Activated CD4-positive, alpha-beta T cell treated with anti-CD3 and anti-CD28 coated beads, Interleukin-10, Interleukin-2, amounts not matched to agents 100 ng/mL and 50 ng/mL, durations not matched to agents 16 hours and 8 hours (primary cell): ENCODE measurements at places on chromosomes 7 and 10.

GRCh38 chr10:13105184-13105583, 5.2 kb downstream of the OPTN start:
- peak; percentile 13 for DNase-seq

DNA sequence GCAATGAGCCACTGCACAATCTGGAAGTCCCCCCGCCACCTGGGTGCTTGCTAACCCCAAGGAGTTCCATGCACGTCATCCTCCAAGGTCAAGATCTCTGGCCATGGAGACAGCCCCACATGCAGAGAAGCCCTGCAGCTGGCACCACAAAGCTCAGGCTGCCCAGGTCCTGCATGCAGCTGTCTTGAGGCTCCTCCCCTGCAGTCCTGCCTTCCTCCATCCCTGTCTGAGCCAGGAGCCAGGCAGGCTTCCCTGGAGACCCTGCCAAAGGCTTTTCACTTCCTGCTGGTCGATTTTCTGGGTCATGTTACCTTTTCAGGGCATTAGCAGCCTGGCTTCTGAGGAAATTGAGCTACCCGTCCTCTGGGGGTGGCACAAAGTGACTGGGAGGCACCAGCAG, 12.5 kb upstream of the TMEM72 start:
- no peak for DNase-seq

- no peak for DNase-seq
Observed at GRCh38 chr10:28020993-28021982, 22.4 kb upstream of the ODAD2 start.

GRCh38 chr7:30041526-30042269, 13.5 kb downstream of the PLEKHA8 start:
- no peak for DNase-seq

DNA sequence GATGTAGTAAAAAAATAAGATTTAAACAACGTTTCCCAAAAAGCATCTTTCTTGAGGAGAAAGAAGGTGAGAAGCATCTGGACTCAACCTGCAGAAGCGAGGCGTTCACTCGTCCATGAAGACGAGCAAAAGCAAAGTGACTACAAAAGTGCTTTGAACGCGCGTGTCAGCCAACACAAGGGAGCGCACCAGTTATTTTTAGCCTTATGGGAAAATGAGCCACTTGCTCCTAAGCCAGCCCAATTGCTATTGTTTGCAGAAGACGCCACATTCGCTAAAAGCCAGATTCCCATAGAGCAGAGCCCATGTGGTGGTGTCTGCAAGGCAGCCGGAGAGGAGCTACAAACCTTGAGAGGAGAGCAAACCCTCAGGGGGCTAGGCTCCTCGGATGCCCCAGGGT, 122.5 kb downstream of the FAM53B start:
- no peak for DNase-seq

DNA sequence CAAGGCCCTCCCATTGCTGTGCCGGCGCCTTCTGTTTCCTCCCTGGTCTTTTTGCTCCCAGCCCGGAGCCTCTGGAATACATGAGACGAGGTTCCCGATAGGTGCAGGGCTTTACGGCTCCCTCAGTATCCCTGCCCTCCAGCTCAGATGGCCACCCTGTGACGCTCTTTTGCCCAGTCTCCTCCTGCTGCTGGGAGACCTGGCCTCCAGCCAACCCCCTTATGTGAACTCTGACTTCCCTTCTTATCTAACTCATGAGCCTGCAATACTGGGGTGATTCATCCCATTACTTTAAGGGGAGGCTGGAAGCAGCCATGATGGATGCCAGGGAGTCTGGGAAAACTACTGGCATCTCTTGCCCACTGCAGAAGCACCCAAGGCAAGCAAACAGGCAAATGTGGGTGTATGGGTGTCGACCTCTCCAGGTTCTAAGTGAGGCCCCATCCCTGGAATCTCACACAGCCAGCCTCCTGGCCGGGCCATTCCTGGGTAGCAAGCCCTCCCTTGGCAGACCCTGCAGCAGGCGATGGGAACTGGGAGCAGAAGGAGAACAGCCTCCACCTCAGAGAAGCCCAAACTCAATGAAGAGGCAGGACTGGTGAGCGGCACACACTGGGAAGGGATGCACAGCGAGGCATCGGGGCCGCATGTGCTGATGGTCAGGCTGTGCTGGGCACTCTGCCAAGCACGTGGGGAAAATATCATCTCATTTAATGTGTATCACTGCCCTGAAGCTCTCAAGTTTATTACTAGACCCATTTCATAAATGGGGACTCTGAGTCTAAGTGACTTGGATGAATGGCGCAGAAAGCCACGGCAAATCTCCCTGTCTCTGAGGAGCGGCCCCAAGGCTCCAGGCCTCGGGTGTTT, 97.5 kb downstream of the FAM53B start:
- no peak for DNase-seq

- DNase-seq = no peak
Observed at GRCh38 chr10:61669849-61670248, 7.1 kb downstream of the CABCOCO1 start.

- no peak for DNase-seq
Observed at GRCh38 chr10:125001313-125002046, 59.6 kb downstream of the ZRANB1 start.

DNA sequence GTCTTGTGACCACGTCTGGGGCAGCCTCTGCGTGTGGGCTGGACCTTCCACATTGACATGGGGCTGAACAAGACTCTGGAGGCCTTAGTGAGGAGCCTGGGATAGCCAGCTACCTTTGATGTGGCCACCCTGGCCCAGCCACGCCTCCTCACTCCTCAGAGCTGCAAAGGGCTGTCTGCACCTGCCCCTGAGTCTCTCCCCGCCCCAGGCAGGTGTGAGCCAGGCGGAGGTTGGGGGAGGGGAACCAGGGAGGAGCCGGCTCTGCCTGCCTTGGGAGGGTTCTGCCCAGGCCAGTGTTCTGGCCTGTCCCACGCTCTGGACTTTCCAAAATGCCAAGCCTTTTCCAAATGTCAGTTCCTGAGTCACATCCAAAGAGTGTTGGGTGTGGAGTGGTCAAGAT, 72.2 kb downstream of the GTF2IRD1 start:
- DNase-seq = no peak

DNA sequence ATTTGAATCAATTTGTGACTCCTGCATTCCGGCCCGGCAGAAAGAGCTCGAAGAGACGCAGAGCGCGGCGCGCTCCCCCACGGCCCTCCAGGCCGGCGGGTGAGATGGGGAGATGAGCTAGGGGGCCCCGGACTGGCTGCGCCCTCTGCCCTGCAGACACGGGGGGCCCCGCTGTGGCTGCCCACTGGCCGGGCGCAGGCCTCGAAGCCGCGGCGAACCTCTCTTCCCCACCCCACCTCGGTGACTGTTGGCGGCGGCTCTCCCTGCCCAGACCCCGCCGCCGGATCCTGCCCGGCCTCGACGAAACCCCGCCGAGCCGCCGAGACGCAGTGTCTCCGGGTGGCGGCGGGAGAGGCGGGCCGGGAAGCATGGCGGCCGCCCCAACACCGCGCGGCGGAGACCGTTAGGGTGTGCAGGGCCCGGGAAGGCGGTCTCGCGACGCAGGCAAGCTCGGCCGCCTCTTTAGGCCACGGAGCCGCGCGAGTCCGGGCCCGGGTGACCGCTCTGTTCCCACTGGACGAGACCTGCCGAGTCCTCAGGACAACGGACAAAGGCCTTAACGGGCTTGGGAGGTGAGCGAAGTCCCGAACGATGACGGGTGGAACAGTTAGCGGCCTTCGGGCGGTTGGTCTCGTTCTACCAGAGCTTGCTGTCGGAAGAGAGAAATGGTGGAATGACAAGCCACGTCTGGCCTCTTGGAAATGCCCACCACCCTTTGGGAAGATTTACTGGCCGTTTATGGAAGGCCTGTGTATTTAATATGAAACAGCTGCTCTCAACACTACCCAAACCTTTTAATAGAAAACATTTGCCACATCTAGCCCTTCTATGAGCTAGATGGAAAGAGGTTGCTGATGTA, 24.3 kb downstream of the NUP42 start:
- DNase-seq = no peak

- no peak for DNase-seq
Observed at GRCh38 chr7:142365410-142365842, 107.6 kb upstream of the PRSS58 start.

DNA sequence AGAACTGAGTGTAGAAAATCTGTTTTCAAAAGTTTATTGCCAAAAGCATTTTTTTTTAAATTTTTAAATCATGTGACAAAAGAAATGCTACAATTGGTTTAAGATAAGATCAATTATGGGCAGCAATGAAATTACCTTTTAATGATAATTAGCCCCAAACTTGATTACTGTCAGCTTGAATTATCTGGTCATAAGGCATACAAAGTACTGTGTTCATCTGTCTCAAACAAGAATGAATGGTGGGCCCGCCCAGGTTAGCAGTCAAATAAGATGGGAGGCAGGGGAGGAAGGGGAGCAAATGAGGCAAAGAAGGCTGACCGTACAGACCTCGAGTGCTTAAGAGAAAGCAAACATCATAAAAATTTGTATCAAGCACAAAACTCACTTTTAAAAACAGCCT, 68.1 kb downstream of the JAZF1 start:
- no peak for DNase-seq

DNA sequence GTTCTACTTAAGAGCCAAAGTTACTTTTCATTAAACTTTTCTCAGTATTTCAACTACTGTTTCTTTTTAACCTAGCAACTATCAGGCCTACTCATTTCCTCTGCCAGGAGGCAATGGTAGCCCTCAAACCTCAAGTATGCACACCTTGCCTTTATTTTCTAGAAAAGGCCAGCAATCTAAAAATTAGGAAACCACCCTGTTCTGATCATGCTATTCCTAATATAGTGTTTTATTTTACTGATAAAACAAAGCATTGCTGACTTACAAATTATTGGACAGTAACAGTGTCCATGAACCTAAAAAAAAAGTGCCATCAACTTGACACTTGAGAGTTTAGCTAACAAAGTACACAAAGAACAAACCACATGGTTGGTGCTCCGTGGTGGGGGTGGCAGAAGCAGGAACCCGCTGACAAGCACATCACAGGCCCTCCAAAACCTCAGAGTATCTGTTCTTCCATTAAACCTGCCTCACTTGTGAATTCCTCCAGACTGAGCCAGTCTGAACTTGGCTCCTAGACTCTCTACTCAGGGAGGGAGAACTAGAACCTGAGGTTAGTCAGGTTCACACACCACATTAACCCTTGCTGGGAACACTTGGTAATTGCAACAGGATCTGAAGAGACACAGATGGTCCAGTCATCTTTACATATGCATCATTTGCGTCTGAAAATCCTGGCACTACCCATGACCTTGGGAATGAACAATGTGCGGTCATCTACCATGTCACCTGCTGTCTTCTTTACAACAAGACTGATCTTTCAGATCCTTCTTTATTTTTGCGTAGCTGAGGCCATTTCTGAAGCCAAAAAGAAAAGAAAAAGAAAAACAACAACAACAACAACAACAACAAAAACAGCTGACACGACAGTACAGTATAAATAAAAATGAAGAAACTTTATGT, 31.9 kb downstream of the PIP4K2A start:
- peak; percentile 80 for DNase-seq

GRCh38 chr7:141999058-141999623, 3.5 kb downstream of the MGAM start:
- DNase-seq = no peak

GRCh38 chr10:61068471-61068870, 124.5 kb upstream of the RHOBTB1 start:
- DNase-seq = no peak

GRCh38 chr10:129421399-129422010, 45.5 kb upstream of the MGMT start:
- DNase-seq = no peak

DNA sequence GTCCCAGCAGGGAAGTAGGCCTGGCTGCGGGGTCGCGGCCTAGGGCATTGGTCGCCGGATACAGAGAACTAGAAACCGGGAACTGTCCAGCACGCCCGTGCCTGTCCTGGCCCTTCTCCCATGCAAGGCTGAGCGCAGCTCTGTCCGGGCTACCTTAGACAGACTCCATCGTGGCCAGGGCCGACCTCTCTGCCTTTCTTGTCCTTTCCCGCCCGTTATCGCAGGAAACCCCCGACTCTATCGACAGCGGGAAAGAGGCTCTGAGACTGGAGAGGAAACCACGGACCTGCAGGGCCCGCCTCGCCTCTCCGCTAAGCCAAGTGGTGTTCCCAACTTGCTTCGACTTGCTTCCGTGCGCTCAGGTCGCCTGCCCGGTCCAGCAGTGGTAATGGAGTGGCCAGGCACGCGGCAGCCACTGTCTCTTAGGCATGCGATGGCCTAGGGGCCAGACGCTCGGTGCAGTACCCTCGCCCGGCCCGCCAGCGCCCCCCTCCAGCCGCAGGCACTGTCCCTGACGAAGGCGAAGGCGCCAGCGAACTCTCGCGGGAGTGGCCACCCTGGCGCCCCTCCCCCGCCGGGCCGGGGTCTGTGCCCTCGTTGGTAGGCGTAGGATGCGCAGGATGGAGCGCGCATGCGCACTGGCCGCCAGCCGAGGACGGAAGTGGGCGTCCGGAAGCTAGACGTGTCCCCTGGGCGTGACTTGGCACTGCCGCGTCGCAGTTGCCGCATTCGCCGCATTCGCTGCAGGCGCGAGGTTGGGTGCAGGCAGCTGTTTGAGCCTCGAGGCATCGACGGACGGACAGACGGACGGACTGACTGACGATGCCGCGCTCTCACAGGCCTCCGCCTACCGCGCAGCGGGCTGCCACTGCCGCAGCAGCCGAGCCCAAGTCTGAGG, 54.4 kb downstream of the MCMBP start:
- peak; percentile 17 for DNase-seq

- DNase-seq = no peak
Observed at GRCh38 chr10:128087146-128087883, 38.9 kb downstream of the MKI67 start.

GRCh38 chr10:7797582-7797981, 9.6 kb downstream of the ATP5F1C start:
- peak; percentile 49 for DNase-seq

DNA sequence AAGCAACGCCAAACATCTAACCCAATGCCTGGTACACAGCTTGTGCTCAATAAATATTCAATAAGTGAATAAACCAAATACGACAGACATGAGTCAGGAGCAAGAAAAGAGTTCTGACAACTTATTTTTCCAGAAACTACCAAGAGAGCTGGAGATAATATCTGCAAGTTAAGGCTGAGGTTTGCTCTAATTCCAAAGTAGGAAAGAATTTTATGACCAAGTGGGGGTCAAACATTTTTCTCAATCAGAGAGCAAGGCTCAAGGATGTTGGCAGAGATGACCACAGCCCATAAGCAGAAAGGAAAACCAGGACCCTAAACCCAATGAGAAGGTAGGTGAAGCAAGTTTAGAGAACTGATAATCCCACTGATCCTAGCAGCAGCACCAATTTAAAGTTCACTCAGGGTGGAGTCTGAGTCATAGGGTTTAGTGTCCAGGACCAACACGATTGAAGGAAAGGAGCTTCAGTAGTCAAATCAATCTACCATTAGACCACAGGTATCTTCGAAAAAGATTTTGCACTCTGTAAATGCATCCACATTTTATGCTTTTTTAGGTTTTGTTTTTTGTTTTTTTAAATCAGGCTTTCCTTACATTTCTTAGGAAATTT, 49.3 kb upstream of the KCNIP2 start:
- DNase-seq = no peak
